ENCODE measurements at places on chromosomes 2 and 18. TPM values are rescaled to one million over a fixed set of nuclear protein-coding genes. Genes with fewer than 3 reads are reported as not detected.

- DNase-seq = peak; percentile 61
- H3K4me1 ChIP-seq = peaks cover 16% of the 10 kb centered on the region
- H3K4me3 ChIP-seq = no peak overlapping the region
These were observed 173.5 kb upstream of the CTAGE1 start for GRCh38 chr18:22591222-22591621.

GRCh38 chr2:225008179-225008856 is 34.0 kb downstream of the DOCK10 start:
- H3K4me1 ChIP-seq = peaks cover 22% of the 10 kb centered on the region
- DNase-seq = no peak
- no peak overlapping the region for H3K4me3 ChIP-seq
- H3K27ac ChIP-seq = no peak overlapping the region
- no peaks in the 10 kb centered on the region for H3K36me3 ChIP-seq
- H3K27me3 ChIP-seq = no peaks in the 10 kb centered on the region

- H3K4me3 ChIP-seq = no peak overlapping the region
- H3K36me3 ChIP-seq = no peaks in the 10 kb centered on the region
- no peak for DNase-seq
- peaks cover 11% of the 10 kb centered on the region for H3K27me3 ChIP-seq
- no peak overlapping the region for H3K27ac ChIP-seq
These were observed 109.7 kb upstream of the PKDCC start for GRCh38 chr2:41937921-41938708.

DNA sequence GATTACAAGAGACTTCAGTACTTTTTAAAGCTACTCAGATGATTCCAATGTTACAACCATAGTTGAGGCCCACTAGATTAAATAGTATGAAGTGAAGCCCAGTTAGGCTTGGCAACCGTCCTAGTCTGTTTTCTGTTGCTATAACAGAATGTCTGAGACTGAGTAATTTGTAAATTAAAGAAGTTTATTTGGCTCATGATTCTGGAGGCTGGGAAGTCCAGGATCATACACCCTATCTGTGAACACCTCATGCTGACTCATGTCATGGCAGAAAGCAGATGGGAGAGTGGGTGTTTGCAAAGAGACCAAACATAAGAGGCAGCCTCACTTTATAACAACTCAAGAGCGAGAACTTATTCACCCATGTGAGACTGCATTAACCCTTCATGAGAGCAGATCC is 63.1 kb downstream of the CCDC150 start:
- H3K36me3 ChIP-seq = no peaks in the 10 kb centered on the region
- no peak overlapping the region for H3K27ac ChIP-seq
- no peaks in the 10 kb centered on the region for H3K27me3 ChIP-seq
- no peak overlapping the region for H3K4me3 ChIP-seq
- DNase-seq = peak; percentile 32

GRCh38 chr2:202014759-202015211 is 18.9 kb upstream of the FZD7 start:
- peaks cover 43% of the 10 kb centered on the region for H3K27me3 ChIP-seq
- H3K4me3 ChIP-seq = no peak overlapping the region
- H3K36me3 ChIP-seq = no peaks in the 10 kb centered on the region
- no peak overlapping the region for H3K27ac ChIP-seq

- peaks cover 3% of the 10 kb centered on the region for H3K4me1 ChIP-seq
- H3K27ac ChIP-seq = no peak overlapping the region
- DNase-seq = no peak
- H3K36me3 ChIP-seq = no peaks in the 10 kb centered on the region
- no peaks in the 10 kb centered on the region for H3K27me3 ChIP-seq
- no peak overlapping the region for H3K4me3 ChIP-seq
These were observed 216.5 kb downstream of the GPD2 start for GRCh38 chr2:156652691-156653090.

GRCh38 chr2:240195316-240195861 is 54.9 kb upstream of the OTOS start:
- DNase-seq = no peak
- H3K27ac ChIP-seq = no peak overlapping the region
- no peak overlapping the region for H3K4me3 ChIP-seq
- no peaks in the 10 kb centered on the region for H3K36me3 ChIP-seq

GRCh38 chr18:22558945-22559385 is 141.2 kb upstream of the CTAGE1 start:
- no peaks in the 10 kb centered on the region for H3K36me3 ChIP-seq
- H3K27me3 ChIP-seq = no peaks in the 10 kb centered on the region
- DNase-seq = peak; percentile 21
- H3K4me1 ChIP-seq = peaks cover 21% of the 10 kb centered on the region

DNA sequence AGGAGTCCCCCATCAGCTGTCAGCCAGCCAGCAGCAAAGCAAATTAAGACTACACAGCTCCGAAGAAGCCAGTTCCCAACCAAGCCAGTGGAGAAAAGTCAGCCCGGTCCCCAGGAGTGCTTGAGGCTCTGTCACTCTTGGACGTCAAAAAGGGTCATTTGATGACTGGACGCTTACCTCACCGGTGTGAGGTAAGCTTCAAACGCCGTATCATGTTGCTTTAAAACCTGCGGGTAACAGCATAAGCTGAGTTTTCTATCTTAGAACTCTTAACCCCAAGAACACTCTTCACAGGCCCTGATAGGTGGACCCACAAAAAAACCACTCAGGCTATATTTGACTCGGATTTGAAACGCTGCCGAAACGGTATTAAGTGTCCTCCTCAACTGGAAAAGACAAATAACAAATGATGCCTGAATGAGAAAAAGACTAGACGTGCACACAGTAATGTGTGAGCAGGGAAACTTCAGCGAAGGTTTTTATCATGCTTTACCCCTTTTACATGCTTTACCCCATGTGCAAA is 682 bp upstream of the LNPK start:
- peak; percentile 23 for DNase-seq
- H3K4me3 ChIP-seq = peak overlapping the region; percentile 78
- H3K27me3 ChIP-seq = no peaks in the 10 kb centered on the region
- H3K36me3 ChIP-seq = no peaks in the 10 kb centered on the region
- H3K27ac ChIP-seq = peak overlapping the region; percentile 53

DNA sequence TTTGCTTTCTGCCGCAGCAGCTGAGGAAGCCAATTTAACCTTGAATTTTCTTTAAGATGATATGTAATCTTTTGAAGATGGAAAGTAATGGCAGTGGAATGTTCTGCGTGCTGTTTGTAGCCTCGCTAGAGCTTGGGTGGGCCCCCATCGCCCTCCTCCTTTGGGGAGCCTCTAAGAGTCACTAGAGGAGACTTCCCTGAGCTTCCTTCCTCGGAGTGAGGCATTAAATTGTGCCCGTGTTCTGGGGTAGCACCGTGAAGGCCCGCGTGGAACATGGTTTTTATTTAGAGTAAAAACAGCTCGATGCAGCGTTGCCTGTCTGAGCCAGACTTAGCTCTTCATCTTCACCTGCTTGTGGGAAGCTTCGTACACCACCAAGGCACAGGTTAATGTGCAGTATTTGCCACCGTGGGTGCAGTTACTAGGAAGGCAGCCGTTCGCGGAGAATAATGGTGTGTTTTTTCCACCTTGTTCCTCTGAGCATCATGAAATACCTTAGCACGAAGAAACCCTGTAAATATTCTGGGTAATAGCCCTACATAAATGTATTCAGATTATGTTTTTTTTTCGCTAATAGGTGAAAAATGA is 38.5 kb downstream of the NCK2 start:
- no peak overlapping the region for H3K27ac ChIP-seq
- H3K4me3 ChIP-seq = no peak overlapping the region
- H3K4me1 ChIP-seq = peaks cover 13% of the 10 kb centered on the region
- no peaks in the 10 kb centered on the region for H3K27me3 ChIP-seq

- DNase-seq = no peak
- H3K36me3 ChIP-seq = no peaks in the 10 kb centered on the region
- H3K4me1 ChIP-seq = no peaks in the 10 kb centered on the region
These were observed 62.0 kb upstream of the ANKRD44 start for GRCh38 chr2:197372592-197372991.

- no peaks in the 10 kb centered on the region for H3K36me3 ChIP-seq
- H3K27me3 ChIP-seq = no peaks in the 10 kb centered on the region
- H3K4me1 ChIP-seq = peaks cover 16% of the 10 kb centered on the region
- H3K27ac ChIP-seq = peak overlapping the region; percentile 21
These were observed 88.1 kb upstream of the ZEB2 start for GRCh38 chr2:144607891-144608521.

GRCh38 chr2:68834737-68835376 is 36.3 kb downstream of the BMP10 start:
- no peaks in the 10 kb centered on the region for H3K36me3 ChIP-seq
- H3K27ac ChIP-seq = no peak overlapping the region
- no peak for DNase-seq
- no peaks in the 10 kb centered on the region for H3K27me3 ChIP-seq
- peaks cover 15% of the 10 kb centered on the region for H3K4me1 ChIP-seq
- no peak overlapping the region for H3K4me3 ChIP-seq

GRCh38 chr2:3246928-3247714 is 130.5 kb downstream of the EIPR1 start:
- H3K36me3 ChIP-seq = peaks cover 16% of the 10 kb centered on the region
- DNase-seq = no peak
- H3K27me3 ChIP-seq = no peaks in the 10 kb centered on the region
- H3K4me1 ChIP-seq = no peaks in the 10 kb centered on the region
- H3K27ac ChIP-seq = no peak overlapping the region

DNA sequence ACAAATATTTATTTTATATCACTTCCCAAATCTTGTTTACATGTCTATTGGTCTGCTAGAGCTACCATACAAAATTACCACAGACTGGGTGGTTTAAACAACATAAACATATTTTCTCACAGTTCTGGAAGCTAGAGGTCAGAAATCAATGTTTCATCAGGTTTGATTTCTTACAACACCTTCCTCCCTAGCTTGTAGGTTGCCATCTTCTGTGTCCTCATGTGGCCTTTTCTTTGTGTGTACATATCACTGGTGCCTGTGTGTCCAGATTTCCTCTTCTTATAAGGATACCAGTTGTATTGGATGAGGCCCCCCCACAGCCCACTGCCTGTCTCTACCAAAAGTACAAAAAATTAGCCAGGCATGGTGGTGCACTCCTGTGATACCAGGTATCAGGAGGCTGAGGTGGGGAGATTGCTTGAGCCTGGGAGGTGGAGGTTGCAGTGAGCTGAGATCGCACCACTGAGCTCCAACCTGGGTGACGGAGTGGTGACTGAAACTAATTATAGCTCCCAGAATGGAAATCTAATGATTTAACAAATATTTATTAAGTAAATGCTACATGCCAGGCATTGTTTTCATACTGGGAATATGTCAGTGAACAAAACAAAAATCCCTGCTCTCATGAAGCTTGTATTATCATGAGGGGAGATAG is 13.6 kb downstream of the EML4 start:
- no peak for DNase-seq
- no peak overlapping the region for H3K4me3 ChIP-seq
- H3K27me3 ChIP-seq = no peaks in the 10 kb centered on the region

DNA sequence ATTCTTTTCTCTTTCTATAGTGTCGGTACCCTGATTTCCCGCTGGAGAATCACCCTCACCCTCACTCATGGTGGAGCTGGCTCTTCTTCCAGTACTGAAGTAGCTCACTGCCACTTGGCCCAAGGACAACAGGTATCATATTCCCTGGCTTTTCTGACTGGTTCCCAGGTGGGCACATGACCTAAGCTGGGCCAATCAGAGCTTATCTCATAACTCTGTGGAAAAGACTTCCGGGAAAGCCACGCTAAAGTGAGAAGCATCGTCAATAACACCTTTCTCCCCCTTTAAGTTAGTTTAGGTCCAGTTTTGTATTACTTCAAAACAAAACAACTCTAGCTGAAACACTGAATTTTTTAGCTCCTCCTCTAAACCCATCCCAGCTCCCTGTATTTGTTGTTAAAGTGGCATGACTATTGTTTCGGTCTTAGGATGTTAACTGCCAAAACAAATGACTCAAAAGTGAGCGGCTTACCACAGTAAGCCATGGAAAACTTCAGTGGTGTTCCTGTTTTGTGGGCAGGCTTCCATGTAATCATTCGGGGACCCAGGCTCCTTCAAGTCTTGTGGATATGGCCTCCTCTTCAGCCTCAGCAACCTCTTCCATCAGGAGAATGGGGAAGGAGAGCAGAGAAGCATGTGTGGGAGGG is 137.4 kb upstream of the DLX2 start:
- H3K4me3 ChIP-seq = no peak overlapping the region
- peaks cover 30% of the 10 kb centered on the region for H3K4me1 ChIP-seq

- no peaks in the 10 kb centered on the region for H3K4me1 ChIP-seq
- no peak for DNase-seq
- no peak overlapping the region for H3K27ac ChIP-seq
These were observed 150.0 kb downstream of the EVA1A start for GRCh38 chr2:75410702-75411101.

DNA sequence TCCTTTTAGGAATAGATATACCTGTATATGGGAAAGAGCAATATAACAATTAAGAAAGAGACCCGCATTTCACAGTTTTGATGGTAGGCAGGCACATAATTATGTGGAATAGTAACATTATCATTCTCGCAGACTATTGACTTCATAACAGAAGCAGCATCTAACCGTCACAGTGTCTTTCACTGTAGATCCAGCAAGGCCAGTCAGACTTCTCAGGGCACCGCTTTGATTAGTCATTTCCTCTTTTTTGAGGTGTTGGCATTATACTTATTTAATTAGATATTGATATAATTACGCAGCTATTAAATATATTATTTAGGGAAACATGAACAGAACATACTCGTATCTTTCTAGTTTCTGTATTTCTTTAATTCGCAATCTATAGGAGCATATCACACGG is 176.4 kb downstream of the NAPG start:
- peaks cover 12% of the 10 kb centered on the region for H3K27me3 ChIP-seq
- no peaks in the 10 kb centered on the region for H3K36me3 ChIP-seq
- H3K27ac ChIP-seq = no peak overlapping the region
- peaks cover 6% of the 10 kb centered on the region for H3K4me1 ChIP-seq
- H3K4me3 ChIP-seq = no peak overlapping the region

GRCh38 chr2:225763711-225764110 is 364.2 kb downstream of the NYAP2 start:
- no peak overlapping the region for H3K4me3 ChIP-seq
- no peak for DNase-seq
- H3K27ac ChIP-seq = no peak overlapping the region
- H3K4me1 ChIP-seq = no peaks in the 10 kb centered on the region
- no peaks in the 10 kb centered on the region for H3K36me3 ChIP-seq

GRCh38 chr2:69489793-69490192 is 52.6 kb upstream of the NFU1 start:
- H3K27ac ChIP-seq = no peak overlapping the region
- no peak overlapping the region for H3K4me3 ChIP-seq
- H3K4me1 ChIP-seq = no peaks in the 10 kb centered on the region
- DNase-seq = no peak
- H3K36me3 ChIP-seq = peaks cover 25% of the 10 kb centered on the region
- no peaks in the 10 kb centered on the region for H3K27me3 ChIP-seq

The SLC5A7 gene
- not detected for total RNA-seq

The RNF152 gene
- total RNA-seq = 1.7 TPM

The LOXHD1 gene
- total RNA-seq = not detected

The MC4R gene
- total RNA-seq = not detected

The TMEM200C gene
- not detected for total RNA-seq

The CDH7 gene
- total RNA-seq = not detected

The DRC1 gene
- total RNA-seq = not detected

The IER3IP1 gene
- 14.1 TPM for total RNA-seq

The PLA2R1 gene
- 7.5 TPM for total RNA-seq

The THSD7B gene
- not detected for total RNA-seq

The KIF5C gene
- total RNA-seq = 0.21 TPM

The SPATA3 gene
- not detected for total RNA-seq

The CLEC4F gene
- total RNA-seq = not detected

The GALNT14 gene
- 4.6 TPM for total RNA-seq

The GPR45 gene
- total RNA-seq = not detected

The GLB1L gene
- 4.9 TPM for total RNA-seq

The LYG2 gene
- not detected for total RNA-seq

The RBMS1 gene
- total RNA-seq = 66.8 TPM

The GAL3ST2 gene
- total RNA-seq = 0.37 TPM

Measured in MCF 10A (cell line).